Right renal pelvis (tissue), 4 donors: ENCODE measurements at places on chromosomes 12 and 14.

DNA sequence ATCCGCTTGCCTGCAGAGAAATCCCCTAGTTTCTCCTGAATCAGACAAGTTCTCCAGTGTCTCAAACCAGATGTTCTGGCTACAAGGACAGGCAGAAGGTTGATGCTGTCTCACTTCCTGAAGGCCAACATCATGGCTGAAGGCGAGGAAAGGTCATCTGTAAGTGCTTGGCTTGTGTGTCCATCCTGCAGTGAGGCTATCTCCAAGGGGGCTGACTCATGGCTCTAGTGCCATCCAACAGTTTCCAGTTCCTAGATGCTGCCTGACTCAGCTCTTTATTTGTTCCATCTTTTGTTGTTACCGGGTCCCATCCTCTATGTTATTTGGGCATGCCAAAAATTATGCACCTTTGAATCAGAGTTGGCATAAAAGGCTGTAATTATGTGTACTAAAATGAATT is 232.1 kb upstream of the TBX3 start:
- no peak for DNase-seq

GRCh38 chr12:93751864-93752610 is 74.9 kb downstream of the CRADD start:
- DNase-seq = no peak

DNA sequence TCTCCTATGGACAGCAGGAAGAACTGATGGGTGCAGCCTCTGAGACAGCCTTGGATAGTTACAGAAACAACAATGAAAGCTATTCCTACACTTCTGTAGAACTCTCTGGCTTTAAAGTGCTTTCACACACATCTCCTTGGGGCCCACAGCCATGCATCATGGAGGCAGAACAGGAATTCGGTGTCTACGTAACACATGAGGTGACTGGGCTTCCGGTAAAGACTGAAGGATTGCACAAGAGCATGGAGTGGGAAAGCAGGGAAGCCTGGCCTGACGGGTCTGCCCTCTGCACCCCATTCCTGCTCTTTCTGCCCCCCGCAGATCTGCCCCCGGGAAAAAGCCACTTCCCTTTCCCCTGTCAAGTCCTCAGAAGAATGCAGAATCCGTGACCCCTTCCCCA is 82.6 kb downstream of the VWF start:
- DNase-seq = no peak

DNA sequence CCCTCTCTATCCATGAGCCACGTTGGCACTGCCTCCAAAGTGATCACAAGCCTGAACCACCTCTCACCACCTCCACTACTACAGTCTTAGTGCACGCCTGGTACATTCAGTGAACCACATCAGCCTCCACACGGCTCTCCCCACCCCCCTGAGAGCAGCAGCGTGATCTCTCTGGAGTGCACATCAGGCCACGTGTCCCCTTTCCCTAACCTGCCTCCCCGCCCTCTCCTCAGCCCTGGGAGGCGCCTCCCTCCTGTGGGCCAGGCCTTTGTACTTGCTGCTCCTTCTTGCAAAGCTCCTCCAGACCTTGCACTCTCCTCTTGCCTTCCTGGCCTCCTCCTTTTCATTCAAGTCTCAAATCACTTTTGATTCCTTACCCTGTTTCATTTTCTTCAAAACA is 49.8 kb downstream of the SLC6A12 start:
- peak; percentile 58 for DNase-seq

GRCh38 chr12:121423682-121424623 is 24.0 kb downstream of the RNF34 start:
- no peak for DNase-seq

DNA sequence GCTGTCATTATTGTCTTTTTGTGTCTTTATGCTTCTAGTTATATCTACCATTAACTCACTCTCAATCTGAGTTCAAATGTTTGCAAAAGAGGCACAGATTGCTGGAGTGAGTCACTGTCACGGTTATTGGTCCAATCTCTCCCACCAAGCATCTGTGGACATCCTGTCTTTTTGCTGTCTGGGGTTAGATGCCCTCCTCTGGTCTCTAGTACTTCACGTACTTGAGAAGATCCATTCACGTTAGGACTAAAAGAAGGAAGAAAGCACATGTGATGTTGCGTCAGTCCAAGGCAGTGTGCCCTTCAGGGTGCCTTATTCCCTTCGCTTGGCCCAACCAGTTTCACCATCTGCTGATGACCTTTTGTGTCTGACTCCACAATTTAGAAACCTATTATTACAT is 72.3 kb upstream of the STXBP6 start:
- DNase-seq = no peak

DNA sequence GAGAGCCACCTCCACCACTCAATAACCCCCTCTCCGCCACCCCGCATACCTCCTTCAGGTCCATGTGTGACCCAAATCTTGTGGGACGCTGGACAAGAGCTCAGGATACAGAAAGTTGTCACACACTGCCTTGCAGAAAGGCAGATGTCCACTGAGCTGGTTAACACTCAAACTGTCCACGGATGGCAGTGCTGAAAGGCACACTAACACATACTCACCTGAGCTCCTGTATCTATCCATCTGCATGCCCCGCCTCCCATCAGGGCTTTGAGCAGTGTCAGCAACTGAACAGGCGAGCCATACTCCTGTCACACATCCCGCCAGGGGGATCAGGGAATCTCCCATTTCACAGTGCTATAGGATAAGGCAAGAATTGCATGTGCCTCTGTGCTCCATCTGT is 642.0 kb downstream of the GALC start:
- no peak for DNase-seq
